Stimulated activated CD4-positive, alpha-beta T cell treated with anti-CD3 and anti-CD28 coated beads, TNF-alpha, amount 100 ng/mL, for 1 hour (primary cell): ENCODE measurements at places on chromosomes 7 and 10.

GRCh38 chr10:5892007-5892406, 2.0 kb downstream of the FBH1 start:
- no peak for DNase-seq

DNA sequence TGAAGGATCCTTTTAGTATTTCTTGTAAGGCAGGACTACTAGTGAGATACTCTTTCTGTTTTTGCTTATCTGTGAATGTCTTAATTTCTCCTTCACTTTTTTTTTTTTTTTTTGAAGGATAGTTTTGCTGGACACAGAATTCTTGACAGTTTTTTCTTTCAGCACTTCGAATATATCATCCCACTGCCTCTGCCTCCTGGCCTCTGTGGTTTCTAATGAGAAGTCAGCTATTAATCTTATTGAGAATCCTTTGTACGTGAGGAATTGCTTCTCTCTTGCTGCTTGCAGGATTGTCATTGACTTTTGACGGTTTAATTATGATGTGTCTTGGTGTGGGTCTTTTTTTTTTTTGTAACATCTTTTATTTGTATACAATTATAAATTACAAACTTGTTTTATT, 12.6 kb upstream of the WAC start:
- DNase-seq = no peak

DNA sequence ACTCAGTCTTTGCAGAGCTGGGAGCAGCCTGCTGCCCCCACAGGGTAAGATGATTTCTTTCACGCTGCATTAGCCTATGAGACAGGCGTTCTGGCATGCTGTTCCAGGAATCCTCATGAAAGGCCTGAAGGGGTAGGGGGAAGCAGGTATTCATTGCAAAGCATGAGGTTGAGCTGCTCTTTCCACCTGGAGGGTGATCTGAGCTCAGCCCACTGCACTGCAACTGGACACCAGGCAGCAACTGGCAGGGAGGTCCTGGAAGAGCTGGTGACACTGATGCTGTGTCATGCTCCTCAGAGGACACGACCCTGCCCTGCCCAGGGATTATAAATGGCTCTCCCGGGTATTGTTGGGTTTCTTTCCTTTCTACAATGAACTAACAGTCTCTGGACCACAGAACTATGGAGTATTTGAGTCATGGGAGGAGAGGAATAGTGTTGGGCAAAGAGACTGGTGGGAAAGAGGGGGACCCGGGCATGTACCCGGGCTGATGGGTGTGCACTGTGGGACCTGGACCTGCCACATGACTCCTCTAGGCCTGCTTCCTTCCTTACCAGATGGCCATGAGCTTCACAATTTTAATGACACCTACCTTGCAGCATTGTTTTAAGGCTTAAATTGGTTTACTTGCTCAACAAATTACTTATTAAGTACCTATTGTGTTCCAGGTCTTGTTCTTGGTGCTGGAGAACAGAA, 24.3 kb downstream of the SLC25A28 start:
- no peak for DNase-seq

- no peak for DNase-seq
Measured at GRCh38 chr7:91436655-91437054, 172.4 kb downstream of the FZD1 start.

GRCh38 chr7:19410106-19410505, 264.9 kb upstream of the FERD3L start:
- no peak for DNase-seq

- peak; percentile 59 for DNase-seq
Measured at GRCh38 chr7:32490127-32490796, at the start of gene LSM5. TSS of gene LSM5 (minus strand) at chr7:32490380. CDS start at chr7:32490365, 15 bp downstream.

DNA sequence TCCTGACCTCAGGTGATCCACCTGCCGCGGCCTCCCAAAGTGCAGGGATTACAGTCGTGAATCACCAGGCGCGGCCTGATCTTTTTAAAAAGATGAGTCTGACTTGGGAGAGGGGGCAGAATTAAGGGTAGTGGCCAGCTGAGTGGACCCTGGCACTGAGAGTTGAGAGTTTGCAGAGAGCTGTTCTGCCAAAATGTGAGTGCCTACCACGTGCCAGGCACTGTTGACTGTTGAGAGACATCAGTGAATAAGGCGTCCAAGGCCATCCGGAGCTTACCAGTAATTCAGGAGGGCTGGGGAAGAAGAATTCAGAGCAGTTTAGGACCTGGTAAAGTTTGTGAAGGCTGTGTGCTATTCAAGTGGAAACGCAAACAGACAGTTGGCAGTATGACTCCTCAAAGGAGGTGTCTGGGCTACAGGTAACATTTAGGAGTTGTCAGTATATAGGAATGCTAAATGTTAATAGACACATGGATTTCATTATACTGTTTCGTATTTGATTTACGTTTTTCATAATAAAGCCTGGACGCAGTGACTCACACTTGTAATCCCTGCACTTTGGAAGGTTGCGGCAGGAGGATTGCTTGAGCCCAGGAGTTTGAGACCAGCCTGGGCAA, 1.5 kb downstream of the NIPSNAP2 start:
- no peak for DNase-seq

DNA sequence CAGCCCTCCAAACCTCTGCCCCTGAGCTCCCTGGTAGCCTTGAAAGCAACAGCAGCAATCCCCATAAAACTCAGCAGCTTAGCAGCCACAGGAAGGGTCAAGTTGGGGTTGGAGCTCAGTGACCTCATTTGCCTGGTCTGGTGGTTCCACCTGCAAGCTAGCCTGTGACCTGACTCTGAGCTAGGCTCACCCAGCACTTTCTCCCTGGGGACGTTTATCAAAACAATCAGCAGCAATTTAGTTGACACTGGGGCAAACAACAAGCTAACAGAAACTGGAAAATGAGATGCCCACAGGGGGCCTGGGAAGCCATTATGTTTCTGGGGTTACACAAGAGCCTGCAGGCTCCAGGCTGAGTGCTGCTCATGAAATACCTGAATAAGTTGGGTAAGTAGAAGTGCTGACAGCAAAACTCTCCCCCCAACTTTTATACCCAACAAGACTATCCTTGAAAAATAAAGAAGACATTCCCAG, 22.4 kb upstream of the CRYGN start:
- DNase-seq = no peak

DNA sequence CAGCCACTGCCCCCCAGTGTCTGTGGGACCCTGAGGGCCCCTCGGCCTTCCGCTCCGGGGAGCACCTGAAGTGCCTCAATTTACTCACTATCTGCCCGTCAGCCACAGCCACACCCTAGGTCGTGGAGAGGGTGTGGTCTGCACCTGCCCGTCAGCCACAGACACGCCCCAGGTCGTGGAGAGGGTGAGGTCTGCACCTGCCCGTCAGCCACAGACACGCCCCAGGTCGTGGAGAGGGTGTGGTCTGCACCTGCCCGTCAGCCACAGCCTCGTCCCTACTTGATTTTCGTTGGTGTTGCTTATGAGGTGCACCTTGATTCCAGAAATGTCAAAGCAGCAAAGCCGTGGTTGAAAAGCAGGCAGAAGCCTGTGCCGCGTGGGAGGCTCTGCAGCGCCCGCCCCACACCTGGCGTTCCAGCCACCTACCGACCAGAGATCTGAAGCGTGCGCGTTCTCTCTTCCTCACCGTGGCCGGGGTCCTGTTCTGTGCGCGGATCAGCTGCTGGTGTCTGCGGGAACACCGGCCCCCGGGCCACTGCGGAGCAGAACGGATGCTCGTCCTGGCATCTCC, 101.6 kb downstream of the DYNC2I1 start:
- no peak for DNase-seq

DNA sequence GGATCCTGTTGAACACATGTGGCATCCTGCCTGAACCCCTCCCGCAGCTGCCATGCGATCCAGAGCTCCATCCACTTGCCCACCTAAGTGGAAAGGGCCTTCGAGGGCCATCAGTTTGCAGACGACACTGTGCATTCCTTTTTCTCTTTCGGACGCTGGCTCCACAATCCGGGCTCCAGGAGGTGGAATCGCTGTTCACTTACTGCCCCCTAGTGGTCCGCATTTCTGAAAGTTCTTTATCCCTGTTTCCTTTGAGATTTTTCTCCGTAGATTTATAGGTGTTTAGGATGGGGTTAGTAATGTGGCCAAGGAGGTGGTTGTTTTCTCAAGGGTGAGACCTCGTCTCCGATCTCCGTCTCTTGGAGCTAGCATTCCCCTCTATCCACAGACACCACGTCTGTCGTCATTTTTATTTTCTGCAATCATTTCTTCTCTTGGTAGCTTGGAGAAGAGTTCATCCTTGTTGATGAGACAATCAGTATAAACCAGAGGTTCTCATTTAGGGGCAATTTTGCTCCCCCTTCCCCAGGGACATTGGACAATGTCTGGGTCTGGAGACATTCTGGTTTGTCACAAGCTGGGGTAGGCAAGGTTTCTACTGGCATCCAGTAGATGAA, 204.6 kb downstream of the ARHGAP21 start:
- no peak for DNase-seq

- DNase-seq = no peak
Measured at GRCh38 chr10:100370714-100371481, 23.9 kb downstream of the SCD start.

DNA sequence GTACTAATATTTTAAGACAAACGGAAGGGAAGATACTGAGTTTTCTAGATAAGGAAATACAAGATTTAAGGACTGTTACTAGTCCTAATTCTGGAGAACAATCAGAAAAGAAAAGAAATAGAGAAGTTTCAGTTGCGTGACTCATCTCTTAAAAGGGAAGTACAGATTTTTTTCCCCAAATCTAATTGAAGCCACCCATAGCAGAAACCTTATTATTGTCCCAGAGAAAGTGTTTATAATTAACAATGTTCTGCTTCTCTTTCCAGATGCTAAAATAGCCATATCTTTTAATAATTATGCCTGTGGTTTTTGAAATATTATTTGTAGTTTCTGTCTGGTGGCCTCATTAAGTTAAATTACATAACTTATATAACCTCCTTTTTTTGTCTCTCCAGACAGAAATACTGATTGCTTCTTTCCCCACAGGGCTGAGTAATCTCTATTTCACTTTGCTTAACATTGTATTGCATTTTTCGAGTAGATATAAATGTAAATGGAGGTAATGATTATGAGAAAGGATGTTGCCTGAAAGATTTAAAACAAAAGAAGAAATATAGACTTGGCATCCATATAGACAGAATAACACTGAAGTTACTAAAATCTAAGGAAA, 240.7 kb upstream of the MBL2 start:
- DNase-seq = no peak

- no peak for DNase-seq
Measured at GRCh38 chr10:48574322-48574796, 30.5 kb downstream of the ARHGAP22 start.

- no peak for DNase-seq
Measured at GRCh38 chr10:6141296-6142151, 52.7 kb downstream of the RBM17 start.

DNA sequence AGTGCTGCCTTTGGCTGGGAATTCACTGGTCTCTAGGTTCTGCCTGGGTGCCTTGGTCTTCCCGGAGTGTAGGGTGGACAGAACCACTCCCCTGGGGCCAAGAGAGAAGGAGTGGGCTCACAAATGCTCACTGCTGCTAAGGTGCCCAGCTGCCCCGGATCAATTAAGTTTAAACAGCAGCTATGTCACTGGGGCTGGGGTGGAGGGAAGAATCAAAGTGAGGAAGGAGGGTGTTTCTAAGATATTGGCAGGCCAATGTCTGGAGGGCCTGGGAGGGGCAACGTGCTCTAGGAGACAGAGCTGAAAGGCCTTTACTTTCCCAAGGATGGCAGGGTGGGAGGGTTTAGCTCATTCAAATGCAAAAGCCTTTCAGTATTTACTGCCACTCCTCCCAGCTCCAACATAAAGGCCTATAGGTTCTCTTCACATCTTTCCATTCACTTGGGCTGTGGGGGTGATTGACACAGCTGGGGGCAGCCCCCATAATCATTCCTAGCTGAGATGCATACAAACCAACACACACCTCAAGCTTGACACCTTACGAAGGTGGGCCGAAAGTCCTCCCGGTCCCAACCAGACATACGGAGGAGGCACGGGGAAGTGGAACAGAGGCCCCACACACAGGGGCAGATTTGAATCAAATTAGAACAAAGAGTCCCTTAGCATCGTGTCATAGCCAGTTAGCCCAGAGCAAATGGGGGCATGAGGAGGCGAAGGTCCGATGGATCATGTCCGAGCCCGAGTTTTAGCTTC, 108.0 kb upstream of the EFCAB10 start:
- DNase-seq = no peak

DNA sequence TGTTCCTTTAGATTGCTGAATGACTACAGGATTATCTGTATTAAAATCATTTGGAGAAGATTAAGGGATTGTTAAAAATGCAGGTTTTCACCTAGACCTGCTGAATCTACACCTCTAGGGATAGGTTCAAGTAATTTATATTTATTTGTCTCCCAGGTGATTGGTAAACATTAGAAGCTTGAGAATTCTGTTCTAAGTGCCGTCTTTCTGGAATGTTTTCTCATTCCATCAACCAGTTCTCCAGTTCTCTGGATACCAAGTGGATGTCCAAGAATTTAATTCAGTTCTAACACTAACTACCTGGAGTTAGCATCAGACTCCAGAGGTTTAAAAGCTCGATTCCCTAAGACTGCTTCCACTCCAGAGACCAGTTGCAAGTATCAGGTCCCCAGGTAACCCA, 110.9 kb downstream of the PRTFDC1 start:
- DNase-seq = no peak

DNA sequence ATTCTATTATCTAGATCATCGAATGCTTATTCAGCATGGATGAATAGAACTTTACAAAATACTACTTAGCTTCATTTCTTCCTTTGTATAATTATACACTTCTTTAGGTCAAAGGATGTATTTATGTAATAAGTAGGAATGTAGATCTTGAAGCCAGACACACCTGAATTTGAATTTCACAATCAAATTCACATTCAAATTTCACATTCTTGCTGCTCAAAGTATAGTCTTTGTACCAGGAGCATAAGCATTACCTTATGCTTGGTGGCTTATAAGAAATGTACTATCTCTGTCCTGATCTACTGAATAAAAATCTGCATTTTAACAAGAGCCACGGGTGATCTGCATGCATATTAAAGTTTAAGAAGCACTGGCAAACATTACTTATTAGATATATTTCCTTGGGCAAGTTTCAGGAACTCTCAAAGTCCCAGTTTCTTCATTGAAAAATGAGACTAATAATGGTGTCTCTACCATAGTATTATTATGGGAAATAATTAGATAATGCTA, 112.8 kb downstream of the CACNA2D1 start:
- no peak for DNase-seq

DNA sequence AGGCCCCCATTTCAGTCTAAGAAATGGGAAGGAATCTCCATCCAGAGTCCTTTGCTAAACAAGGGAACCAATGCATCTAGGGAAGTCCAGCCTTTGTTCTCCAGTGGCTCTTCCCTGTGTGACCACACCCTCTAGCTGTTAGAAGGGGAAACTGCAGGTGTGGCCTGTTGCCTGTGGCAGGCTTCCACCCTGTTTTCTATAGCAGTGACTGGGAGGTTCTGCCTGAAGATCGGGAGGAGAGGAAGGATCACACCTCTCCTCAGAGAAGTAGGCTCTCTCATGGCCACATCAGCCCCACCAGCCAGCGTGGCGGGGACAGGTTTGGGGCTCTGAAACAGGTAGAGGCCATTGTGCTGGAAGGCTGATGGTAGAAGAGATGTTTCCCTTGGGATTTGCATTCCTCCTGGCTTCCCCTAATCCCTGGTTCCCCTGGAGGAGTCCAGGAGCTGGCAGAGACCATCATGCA, 47.7 kb upstream of the TRIM8 start:
- no peak for DNase-seq
